ENCODE measurements at places on chromosomes 7 and 10. TPM values are rescaled to one million over a fixed set of nuclear protein-coding genes. Genes with fewer than 3 reads are reported as not detected.
A peak's percentile ranks its signal among the peaks of the same experiment; 100 is the strongest.

DNA sequence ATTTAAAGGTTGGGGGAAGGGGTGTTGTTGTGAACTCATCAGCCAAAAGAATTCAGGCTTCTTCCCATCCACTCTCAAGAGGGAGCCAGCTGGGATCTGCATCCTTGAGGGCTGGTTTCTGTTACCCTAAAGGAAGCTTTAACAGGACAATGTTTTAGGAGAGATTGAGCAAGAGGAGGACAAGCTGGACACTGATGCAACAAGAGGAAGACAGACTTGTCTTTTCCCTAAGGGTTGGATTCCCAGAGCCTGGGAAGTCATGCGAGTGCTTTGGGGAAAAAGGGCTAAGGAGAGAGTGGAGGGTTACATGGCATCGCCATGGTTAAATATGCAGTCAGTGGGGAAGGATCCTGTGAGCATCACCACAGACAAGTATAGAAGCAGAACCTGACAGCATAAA, 47.6 kb upstream of the PDE1C start:
- no peak for DNase-seq

DNA sequence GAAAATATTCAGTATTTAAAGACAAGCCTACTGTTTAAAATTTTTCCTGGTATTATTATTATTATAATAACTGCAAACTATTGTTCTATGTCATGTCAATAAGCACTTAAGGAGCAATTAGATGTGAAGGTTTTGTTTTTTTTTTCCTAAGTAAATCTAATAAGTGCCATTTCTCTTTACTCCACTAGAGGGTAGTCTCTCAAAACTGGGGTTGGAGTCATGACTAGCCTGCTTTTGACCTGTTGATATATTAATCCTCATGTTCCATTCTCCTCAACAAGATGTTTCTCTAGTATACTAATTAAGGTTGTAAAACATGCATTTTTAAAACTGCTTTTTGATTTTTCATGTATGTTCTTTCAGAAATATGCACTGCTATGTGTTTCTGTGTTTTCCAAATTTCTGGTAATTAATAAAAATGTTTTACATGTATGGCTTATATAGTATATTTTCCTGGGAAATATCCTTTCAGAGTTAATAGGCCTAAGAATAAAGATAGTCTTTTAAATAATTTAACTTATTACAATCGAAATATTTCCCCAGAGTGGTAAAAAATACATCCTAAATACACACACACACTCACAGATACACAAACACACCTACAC, 1.0 kb upstream of the LRRN3 start:
- no peak for DNase-seq

DNA sequence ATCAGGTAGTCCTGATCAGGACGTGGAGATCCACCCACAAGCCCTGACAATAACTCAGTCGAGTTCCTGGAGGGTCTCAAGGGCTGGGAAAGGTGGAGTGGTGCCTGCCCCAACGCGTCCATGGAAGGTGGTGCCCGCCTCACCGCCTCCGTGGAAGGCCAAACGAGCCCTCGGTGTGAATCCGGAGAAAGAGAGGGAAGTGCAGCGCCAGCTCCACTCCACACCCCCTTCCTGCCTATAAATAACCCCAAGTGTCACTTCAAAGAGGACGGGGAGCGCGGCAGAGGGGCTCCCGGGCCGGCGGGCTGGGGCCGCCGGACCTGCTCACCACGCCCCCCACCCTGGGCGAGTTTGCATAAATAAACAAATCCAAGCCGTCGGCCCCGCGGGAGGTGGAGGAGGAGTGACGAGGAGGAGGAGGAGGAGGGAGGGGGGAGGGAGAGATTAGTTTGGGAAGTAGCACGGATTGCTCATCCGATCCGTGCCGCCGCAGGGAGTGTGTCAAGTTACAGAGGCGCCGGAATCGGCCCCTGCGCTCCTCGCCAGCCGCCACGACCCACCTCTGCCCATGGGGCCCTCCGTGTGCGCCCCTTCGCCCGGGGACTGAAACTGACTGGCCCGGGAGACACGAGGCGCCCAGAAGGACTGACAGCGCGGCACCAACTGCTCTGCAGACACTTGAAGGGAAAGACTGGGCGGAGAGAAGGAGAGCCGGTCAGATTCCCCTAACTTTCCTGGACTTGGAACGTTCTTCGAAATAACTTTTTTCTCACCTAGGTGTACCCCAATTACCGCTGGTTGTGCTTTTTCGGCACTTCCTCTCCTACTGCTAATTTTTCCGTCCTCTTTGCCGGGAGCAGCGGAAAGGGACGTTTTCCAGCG, at the start of gene COL13A1:
Gene COL13A1, plus strand, starts transcription at position 473 of the 882 bp plus-strand sequence. CDS start 518 bp downstream, outside the sequence.
- DNase-seq: no peak

DNA sequence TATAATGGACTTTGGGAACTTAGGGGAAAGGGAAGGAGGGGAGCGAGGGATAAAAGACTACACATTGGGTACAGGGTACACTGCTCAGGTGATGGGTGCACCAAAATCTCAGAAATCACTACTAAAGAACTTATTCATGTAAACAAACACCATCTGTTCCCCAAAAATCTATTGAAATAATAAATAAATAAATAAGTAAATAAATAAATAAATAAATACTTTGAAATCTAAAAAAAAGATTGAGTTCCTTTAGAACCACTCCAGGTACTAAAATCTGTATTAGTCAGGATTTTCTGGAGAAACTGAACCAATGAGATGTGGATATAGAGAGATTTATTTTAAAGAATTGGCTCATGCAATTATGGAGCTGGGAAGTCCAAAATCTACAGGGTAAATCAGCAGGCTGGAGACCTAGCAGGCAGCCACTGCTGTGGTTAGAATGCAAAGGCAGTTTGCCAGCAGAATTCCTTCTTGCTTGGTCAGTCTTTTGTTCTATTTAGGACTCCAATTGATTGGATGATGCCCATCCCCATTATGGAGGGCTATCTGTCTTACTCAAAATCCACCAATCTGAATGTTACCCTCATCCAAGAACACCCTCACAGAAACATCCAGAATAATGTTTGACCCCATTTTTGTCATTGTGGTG, 8.9 kb downstream of the IGFBP1 start:
- no peak for DNase-seq

DNA sequence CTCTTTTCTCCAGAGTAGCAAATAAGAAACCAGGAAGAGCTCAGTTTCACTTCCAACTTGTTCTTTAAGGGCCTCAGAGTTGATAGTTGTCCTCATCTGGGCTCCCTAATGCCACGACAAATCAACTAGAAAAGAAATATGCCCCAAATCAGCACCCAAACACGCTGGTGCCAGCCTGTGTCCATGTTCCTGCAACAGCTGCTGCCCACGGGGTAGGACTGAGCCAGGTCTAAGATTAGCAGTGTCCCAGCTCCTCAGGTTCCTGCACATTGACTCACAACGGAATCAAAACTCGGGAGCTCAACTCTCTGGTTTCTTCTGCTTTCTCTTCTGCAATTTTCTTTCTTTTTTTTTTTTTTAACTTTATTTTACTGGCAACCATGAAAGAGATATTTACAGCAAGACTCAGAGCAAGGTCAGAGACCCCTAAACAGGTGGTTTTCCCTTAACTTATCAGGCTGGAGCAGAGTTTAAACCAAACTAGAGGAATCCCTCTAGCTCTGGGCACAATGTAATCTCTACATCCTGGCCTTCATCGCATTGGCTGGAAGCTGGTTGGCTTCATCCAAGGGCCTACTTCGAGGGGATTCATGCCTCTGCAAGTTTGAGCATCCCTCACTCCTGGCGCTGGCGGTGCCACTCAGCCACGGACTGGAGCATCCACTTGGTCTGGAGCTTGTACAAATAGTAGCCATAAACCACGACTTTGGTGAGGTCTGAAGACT, 126.1 kb downstream of the PFKFB3 start:
- DNase-seq: no peak

- DNase-seq: peak; percentile 71
These were observed 307.4 kb downstream of the WDR37 start for GRCh38 chr10:1363446-1364121.

The CDC14C gene
- not detected for total RNA-seq

- DNase-seq: no peak
These were observed 10.8 kb upstream of the PYROXD2 start for GRCh38 chr10:98425511-98426352.

The CPA4 gene
- total RNA-seq: 0.16 TPM

DNA sequence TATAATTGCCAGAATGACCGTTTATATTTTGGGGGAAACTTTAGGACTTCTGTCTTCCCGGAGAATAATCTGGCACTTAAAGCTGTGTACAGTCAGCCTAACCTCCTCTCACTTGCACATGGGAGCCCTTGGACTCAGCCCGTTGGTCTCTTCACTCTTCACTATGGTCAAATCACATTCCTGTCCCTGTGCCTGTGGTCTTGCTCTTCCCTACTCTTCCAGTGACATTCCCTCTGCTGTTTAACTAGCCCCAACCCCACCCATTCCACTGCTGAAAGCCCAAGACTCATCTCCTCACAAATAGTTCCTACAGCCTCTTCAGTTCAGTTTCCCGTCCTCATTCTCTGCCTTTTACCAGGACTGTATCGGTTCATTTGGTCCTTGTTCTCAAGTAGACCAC, 135.0 kb downstream of the DYNC1I1 start:
- DNase-seq: no peak

The CHAT gene
- total RNA-seq: not detected

The TMEM178B gene
- 15.2 TPM for total RNA-seq

DNA sequence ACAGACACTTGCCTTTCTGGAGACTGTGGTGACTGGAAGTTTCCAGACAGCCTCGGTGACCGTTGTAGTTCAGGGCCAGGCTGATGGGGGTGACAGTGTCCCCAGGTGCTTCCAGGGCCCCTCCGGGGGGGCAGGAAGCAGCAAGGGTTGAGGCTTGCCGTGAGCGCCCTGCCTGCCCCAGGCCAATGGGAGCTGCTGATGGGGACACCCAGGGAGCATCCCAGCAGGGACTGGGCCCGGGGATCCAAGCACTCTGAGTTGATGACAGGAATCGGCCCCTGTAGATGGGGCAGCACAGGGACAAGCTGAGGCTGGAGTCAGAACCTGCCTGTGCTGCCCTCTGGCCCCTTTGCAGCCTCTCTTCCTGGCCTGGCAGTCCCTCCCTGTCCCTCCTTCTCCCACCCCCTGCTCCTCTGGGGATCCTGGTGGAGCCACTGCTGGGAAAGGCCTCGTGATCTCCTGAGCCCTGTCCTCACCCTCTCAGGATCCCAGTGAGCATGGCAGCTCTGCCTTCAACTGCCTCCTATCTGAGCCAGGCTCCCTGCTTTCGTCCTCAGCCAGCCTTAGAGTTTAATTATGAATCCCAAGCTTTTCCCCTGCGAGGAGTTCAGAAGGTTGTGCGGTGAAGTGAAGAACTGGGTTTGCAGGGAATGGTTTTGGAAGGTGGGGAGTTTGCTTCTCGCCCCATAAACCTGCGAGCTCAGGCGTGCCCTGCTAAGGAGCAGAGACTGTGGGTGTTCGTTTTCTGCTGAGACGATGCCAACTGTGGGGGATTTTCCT, 84.7 kb downstream of the ADCY1 start:
- peak; percentile 73 for DNase-seq

- DNase-seq: no peak
These were observed 35.9 kb upstream of the SLF2 start for GRCh38 chr10:100876585-100877460.

- no peak for DNase-seq
These were observed 562.0 kb upstream of the SEMA3D start for GRCh38 chr7:85748861-85749260.

The WDFY4 gene
- 1.5 TPM for total RNA-seq

DNA sequence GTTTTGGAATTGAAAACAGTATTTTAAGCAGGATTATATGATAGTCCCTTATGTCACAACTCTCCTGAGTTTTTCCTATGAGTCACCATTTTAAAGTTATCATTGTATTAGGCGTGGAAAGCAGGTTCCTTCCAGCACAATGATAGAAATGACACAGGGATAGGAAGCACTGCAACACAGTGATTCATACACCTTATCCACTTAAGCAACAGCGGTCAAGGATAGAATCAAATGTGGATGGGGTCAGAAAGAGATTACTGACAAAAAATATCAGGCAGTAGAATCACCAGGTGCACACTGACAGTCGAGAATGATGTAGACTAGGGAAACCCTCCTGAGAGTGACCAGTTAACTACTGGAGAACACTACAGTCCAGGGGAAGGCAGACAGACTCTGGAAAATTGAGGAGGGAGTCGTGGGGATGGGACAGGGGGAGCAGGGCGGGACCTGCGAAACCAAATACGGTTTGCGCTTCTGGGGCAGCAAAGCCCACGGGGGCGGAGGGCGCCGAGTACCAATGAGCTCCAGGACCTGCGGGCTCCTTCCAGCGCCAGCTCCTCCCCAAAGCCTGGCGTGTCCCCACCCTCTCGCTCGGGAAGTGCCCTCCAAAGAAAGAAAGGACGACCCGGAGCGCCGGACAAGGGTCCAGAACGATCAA, 479 bp downstream of the PNPLA8 start:
- no peak for DNase-seq

The DYDC2 gene
- not detected for total RNA-seq

GRCh38 chr10:85448716-85449115, 917.9 kb downstream of the GRID1 start:
- no peak for DNase-seq

GRCh38 chr10:82245906-82246560, 371.0 kb downstream of the NRG3 start:
- no peak for DNase-seq

- DNase-seq: no peak
These were observed 20.1 kb upstream of the SH2B2 start for GRCh38 chr7:102266541-102266940.

The ACADSB gene
- total RNA-seq: 65.3 TPM

DNA sequence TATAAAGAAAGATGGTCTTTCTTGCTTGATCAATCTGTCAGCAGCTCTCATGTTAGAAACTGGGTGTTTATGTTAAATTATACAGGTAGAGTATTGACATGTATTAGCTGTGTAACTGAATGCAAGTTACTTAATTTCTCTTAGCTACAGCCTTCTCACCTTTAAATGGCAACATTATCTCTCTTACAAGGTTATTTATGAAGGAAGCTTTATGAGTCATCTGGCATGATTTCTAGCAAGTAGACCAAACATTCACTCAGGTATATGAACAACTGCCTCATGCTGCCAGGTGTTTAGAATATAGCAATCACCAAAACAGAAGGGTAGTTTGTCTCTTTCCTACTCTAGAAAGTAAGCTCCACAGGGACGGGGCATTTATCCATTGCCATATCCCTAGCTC, 8.5 kb downstream of the ARL4A start:
- no peak for DNase-seq

The EGFR gene
- total RNA-seq: 7.6 TPM

DNA sequence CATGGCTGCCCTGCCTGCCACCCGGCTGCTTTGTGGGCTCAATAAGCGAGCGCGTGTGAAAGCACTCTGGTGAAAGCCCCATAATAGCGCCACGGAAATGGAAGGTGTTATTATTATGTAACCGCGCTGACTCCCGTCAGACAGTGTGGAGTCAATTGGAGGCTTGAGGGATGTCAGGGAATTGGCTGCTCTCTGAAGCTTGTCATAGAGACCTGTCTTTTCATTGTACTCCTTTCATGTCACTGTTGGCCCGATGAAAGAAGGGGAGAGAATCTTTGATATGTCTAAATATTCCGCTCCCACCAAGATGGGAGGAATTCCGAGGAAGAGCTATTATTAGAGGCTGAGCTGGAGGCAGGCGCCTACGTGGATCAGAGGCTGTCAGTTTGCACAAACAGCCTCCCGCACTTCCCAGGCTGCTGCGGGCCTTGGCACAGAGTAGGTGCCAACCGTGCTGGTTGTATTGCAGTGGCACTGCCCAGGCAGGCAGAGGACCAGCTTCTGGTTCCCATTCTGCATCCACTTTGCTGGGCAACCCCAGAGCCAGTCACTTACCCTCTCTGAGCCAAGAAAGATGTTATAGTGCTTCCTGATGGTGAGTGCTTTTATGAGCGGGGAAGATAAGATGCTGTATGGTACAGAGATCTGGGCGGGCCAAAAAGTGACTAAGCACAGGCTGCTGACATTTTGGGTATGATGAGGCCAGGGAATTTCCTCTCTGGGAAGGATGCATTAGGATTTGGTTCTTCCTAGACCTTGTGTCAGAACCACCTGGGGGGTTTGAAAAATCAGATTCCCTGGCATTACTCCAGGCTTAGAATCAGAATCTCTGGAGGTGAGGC, 151.4 kb downstream of the RPS24 start:
- no peak for DNase-seq

Measured in cardiac septum (tissue), 1 donor.